ENCODE measurements at places on chromosomes 7 and 10. TPM values are rescaled to one million over a fixed set of nuclear protein-coding genes. Genes with fewer than 3 reads are reported as not detected.
A peak's percentile ranks its signal among the peaks of the same experiment; 100 is the strongest.

Gene IGFBP3
- total RNA-seq, result 125 TPM

Gene MUC12
- total RNA-seq, result 1.3 TPM

Gene JAZF1
- 8.5 TPM for total RNA-seq

Gene GNAT3
- not detected for total RNA-seq

Gene DHX32
- total RNA-seq, result 54.0 TPM

GRCh38 chr7:141483044-141483443 is 68.2 kb upstream of the AGK start:
- H3K4me1 ChIP-seq, result peaks cover 31% of the 10 kb centered on the region
- no peaks in the 10 kb centered on the region for H3K36me3 ChIP-seq
- no peak overlapping the region for H3K4me3 ChIP-seq

GRCh38 chr10:52437205-52437646 is 123.1 kb downstream of the DKK1 start:
- H3K4me3 ChIP-seq, result no peak overlapping the region
- H3K27ac ChIP-seq, result no peak overlapping the region
- DNase-seq, result no peak

GRCh38 chr7:24756545-24757352 is 515 bp downstream of the GSDME start:
- peak; percentile 45 for DNase-seq
- peak overlapping the region; percentile 91 for H3K4me3 ChIP-seq

- no peaks in the 10 kb centered on the region for H3K27me3 ChIP-seq
- peaks cover 3% of the 10 kb centered on the region for H3K36me3 ChIP-seq
- no peak for DNase-seq
Measured at GRCh38 chr7:46613116-46613515, 692.0 kb upstream of the IGFBP3 start.

DNA sequence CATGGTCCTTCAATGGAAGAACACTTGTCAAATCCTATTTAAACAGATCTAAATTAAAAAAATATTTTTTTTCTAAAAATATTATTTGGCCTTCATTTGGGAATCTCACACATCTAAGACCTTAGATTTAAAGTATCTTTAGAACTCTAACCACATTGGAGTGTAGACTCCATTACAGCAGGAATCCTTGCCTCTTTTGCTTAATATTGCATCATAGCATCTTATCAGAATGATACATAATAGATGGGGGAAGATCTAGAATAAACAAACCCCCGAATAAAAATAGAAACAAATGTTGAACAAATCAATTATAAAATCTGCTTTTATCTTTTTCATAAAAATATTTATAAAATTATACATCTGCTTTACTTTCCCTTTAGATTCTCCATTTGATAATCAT is 27.6 kb upstream of the EPC1 start:
- H3K27ac ChIP-seq, result no peak overlapping the region
- no peaks in the 10 kb centered on the region for H3K36me3 ChIP-seq
- peaks cover 2% of the 10 kb centered on the region for H3K4me1 ChIP-seq
- no peak overlapping the region for H3K4me3 ChIP-seq

DNA sequence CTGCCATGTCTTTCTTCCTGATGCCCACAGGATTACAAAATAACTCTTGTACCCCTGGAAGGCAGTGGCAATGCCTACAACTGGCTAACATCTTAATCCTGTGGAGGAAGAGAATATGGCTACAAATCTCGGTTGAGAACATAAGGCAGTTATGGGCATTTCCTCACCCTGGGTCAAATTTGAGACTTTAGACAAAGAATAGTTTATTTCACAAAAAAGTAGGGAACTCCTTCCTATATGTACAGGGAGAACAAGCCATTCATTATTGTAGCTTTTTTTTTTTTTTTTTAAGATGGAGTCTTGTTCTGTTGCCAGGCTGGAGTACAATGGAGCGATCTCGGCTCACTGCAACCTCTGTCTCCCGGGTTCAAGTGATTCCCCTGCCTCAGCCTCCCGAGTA is 2.6 kb downstream of the ALDH18A1 start:
- H3K4me1 ChIP-seq, result peaks cover 8% of the 10 kb centered on the region
- no peak overlapping the region for H3K27ac ChIP-seq
- no peak overlapping the region for H3K4me3 ChIP-seq
- H3K36me3 ChIP-seq, result peaks cover 33% of the 10 kb centered on the region

- no peaks in the 10 kb centered on the region for H3K36me3 ChIP-seq
- no peak overlapping the region for H3K27ac ChIP-seq
- H3K27me3 ChIP-seq, result no peaks in the 10 kb centered on the region
- no peak overlapping the region for H3K4me3 ChIP-seq
Measured at GRCh38 chr7:36784991-36785940, 61.0 kb upstream of the AOAH start.

GRCh38 chr10:73774637-73775036 is 7.2 kb upstream of the CHCHD1 start:
- H3K4me1 ChIP-seq, result peaks cover 42% of the 10 kb centered on the region
- H3K36me3 ChIP-seq, result peaks cover 45% of the 10 kb centered on the region
- peak overlapping the region; percentile 3 for H3K27ac ChIP-seq
- peak overlapping the region; percentile 78 for H3K4me3 ChIP-seq
- peaks cover 12% of the 10 kb centered on the region for H3K27me3 ChIP-seq

DNA sequence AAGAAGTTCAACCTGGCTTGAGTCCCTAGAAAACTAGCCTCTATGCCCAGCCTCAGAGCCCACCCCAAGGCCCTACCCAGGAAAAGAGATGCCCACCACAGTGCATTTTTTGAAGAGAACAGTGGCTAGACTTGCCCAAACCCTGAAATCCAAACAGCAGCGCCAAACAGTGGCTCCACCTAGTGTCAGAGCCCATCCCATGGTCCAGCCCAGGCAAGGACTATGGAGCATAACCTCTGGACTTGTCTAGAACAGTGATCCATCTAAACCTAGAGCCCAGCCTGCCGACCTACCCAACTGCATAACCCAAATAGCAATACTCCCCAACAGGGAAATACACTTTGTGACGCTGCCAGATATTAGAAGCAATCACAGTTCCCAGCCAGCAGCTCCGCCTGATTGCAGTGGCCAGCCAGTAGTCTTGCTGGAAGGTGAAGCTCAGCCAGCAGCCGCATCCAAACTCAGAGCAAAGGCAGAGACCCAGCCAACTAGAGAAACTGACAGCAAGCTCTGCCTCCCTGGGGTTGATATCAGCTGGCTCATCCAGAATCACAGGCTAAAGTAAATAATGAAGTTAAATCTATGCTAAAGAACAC is 44.5 kb downstream of the HBP1 start:
- H3K27ac ChIP-seq, result no peak overlapping the region
- no peak overlapping the region for H3K4me3 ChIP-seq
- H3K27me3 ChIP-seq, result peaks cover 2% of the 10 kb centered on the region
- H3K4me1 ChIP-seq, result no peaks in the 10 kb centered on the region
- peaks cover 16% of the 10 kb centered on the region for H3K36me3 ChIP-seq

- H3K36me3 ChIP-seq, result no peaks in the 10 kb centered on the region
- peaks cover 12% of the 10 kb centered on the region for H3K27me3 ChIP-seq
- peak; percentile 93 for DNase-seq
Measured at GRCh38 chr10:96374985-96375830, 16.4 kb upstream of the OPALIN start.

- no peak overlapping the region for H3K4me3 ChIP-seq
- no peak for DNase-seq
- no peak overlapping the region for H3K27ac ChIP-seq
- no peaks in the 10 kb centered on the region for H3K27me3 ChIP-seq
- H3K36me3 ChIP-seq, result no peaks in the 10 kb centered on the region
- no peaks in the 10 kb centered on the region for H3K4me1 ChIP-seq
Measured at GRCh38 chr10:8534096-8534495, 479.6 kb downstream of the GATA3 start.

- peaks cover 18% of the 10 kb centered on the region for H3K27me3 ChIP-seq
- no peak overlapping the region for H3K27ac ChIP-seq
- no peak overlapping the region for H3K4me3 ChIP-seq
- no peaks in the 10 kb centered on the region for H3K4me1 ChIP-seq
Measured at GRCh38 chr10:79203833-79204232, 135.1 kb downstream of the ZMIZ1 start.

- no peaks in the 10 kb centered on the region for H3K36me3 ChIP-seq
- no peak overlapping the region for H3K4me3 ChIP-seq
- H3K27ac ChIP-seq, result no peak overlapping the region
- H3K27me3 ChIP-seq, result no peaks in the 10 kb centered on the region
- DNase-seq, result no peak
- peaks cover 4% of the 10 kb centered on the region for H3K4me1 ChIP-seq
Measured at GRCh38 chr10:60289800-60290199, 99.9 kb downstream of the ANK3 start.

DNA sequence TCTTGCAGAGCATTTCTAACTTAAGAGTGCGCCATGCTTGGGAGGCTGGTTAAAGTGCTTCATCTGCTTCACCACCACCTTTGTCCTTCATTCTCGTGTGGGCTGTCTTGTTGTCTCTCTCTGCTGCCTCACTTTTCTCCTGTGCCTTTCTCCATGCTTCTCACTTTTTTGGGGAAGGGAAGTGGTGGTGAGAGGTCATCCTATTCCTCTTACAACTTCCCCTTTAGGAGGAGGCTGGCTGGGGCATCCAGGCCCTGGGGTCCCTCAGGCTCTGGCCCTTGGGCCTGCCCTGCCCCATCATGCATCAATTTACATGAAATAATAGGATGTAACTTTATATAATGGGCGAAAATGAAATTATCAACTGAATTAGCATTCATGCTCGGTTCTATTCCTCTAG is 39.9 kb upstream of the PIP4K2A start:
- H3K36me3 ChIP-seq, result no peaks in the 10 kb centered on the region
- peak overlapping the region; percentile 96 for H3K27ac ChIP-seq
- DNase-seq, result no peak
- H3K27me3 ChIP-seq, result peaks cover 4% of the 10 kb centered on the region

- no peak overlapping the region for H3K4me3 ChIP-seq
- no peaks in the 10 kb centered on the region for H3K27me3 ChIP-seq
- DNase-seq, result no peak
- no peaks in the 10 kb centered on the region for H3K36me3 ChIP-seq
Measured at GRCh38 chr10:64760371-64760770, 1239.2 kb downstream of the REEP3 start.

GRCh38 chr7:80095545-80095944 is 39.1 kb upstream of the GNAI1 start:
- H3K36me3 ChIP-seq, result no peaks in the 10 kb centered on the region
- H3K4me3 ChIP-seq, result no peak overlapping the region
- H3K27me3 ChIP-seq, result no peaks in the 10 kb centered on the region
- no peak for DNase-seq
- no peak overlapping the region for H3K27ac ChIP-seq

Measured in endothelial cell (in vitro differentiated cells).